Glomerular endothelial cell (primary cell): ENCODE measurements at places on chromosomes 7 and 10.

GRCh38 chr10:13885238-13885990, 298.6 kb downstream of the PRPF18 start:
- DNase-seq, result no peak

DNA sequence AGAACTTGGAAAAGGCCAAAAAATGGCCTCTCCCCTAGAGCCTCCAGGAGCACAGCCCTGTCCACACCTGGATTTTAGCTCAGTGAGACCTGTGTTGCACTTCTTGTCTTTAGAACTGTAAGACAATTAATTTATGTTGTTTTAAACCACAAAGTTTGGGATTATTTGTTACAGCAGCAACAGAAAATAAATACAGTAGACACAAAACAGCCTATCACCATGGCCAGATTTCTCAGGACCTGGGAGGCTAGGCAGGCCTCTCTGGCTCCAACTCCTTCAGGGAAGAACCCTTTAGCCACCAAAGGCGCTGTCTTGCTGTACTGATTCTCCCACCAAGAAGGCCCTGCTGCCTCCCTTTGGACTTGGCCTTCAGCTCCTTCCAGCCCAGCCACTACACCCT, 54.1 kb upstream of the PSAP start:
- no peak for DNase-seq

- no peak for DNase-seq
Measured at GRCh38 chr7:34013421-34013820, 108.1 kb downstream of the BMPER start.

GRCh38 chr7:99707096-99707495, 27.3 kb upstream of the CYP3A5 start:
- DNase-seq, result no peak

DNA sequence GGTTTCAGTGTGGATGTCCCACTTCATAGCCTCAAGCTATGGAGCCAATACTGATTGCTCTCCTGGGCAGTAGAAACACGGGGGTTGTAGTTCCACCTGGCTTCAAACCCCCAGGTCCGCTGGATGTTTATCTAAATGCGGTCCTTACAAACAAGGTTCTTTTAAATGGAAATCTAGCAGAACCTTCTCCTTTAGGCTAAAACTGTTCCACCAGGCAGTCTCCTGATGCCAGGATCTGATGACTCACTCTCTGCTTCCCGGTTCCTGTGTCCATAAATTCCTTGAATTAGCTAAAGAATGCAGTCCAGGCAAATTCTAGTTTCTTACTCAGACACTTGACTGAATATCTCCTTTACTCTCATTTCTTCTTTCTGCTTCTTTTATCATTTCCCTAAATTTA, 108.4 kb upstream of the FAM3C start:
- DNase-seq, result peak; percentile 77

DNA sequence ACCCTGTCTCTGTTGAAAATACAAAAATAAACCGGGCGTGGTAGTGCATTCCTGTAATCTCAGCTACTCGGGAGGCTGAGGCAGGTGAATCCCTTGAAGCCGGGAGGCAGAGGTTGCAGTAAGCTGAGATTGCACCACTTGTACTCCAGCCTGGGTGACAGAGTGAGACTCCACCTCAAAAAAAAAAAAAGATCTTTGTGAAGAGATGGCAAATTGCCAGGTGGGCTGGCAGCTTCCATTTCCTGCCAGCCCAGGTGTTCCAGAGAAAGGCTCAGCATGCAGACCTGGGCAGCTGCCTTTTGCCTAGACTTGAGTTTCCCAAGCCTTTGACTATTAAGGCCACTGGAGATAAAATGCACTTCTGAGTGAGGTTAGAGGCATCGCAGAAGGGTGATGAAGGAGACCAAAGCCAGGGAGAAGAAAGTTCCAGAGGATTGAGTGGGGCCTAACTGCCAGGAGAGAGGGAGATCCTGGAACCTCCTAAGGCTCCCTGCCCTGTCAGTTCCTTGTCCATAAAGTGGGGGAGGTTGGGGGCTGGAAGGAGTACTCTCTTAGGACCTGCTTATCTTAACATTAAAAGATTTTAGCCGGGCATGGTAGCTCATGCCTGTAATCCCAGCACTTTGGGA, 10.0 kb upstream of the DDIT4 start:
- no peak for DNase-seq

DNA sequence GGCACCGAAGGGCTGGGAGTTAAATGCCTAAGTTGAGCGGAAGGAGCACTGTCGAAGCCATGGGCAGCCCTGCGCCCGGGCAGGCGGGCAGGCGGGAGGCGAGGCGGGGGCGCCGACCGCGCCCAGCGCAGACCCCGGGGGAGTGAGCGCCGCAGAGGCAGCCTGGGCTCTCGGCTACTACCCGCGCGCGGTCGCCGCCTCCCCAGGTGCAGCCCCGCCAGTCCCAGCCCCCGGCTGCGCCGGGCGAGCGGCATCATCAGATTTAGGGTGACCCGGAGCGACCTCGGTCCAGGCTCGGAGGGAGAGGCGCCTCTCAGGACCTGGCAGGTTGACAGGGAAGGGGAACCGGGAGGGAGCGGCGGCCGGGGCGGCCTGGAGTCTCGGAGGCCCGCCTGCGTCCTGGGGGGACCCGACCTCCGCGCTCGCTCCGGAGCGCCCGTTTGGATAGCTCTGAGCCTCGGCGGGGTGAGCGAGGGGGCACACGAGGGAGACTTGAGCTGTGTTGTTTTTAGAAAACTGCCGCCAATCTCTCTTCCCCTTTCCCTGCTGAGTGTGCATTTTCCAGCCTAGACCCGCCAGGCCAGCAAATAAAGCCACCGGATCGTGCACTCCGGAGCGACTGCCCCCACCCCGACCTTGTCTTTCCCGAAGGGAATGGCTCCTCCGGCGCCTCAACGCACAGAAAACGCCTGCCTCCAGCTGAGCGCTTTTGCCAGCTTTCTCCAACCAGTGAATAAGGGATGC, 2.3 kb upstream of the NRP1 start:
- DNase-seq, result no peak

GRCh38 chr10:50604049-50604640, 19.6 kb downstream of the SGMS1 start:
- DNase-seq, result no peak

GRCh38 chr7:116698930-116699721, 27.1 kb downstream of the MET start:
- no peak for DNase-seq

DNA sequence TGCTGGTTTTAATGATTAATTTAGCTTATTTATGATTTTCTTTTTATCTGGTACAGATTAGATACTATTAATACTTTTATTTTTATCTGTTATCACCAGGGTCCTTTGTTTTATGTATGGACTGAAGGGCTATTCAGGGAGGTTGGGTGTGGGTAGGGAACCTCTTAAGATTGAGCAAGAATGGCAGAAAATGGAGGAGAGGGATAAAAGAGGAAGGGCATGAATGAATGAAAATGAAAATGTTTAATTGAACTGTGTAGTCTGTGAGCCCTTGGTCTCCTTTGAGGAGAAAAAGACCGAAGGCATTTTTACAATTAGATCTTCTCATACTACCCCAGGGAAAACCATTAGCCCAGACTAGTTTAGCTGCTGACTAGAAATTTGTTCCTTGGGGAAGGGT, 93.1 kb downstream of the CDK14 start:
- DNase-seq, result no peak

DNA sequence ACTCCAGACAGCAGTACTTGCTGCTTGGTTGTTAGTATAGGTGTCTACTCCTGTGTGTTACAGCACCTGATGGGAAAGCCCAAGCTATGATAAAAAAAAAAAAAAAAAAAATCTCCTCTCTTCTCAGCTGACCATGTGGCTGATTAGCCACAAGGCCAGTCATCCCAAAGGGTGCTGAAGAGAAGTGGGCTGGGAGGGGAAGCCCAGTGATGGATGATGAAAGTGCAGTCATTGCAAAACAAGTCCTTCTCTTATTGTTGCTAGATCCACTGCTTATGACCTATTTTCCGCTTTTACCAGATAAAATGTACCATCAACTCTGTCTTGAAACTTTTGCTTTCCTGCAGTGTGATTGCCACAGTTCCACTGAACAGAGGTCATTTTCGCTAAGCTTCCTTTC, 1092.5 kb upstream of the C7orf33 start:
- DNase-seq, result no peak

- no peak for DNase-seq
Measured at GRCh38 chr10:78353636-78354035, 320.0 kb downstream of the RPS24 start.

DNA sequence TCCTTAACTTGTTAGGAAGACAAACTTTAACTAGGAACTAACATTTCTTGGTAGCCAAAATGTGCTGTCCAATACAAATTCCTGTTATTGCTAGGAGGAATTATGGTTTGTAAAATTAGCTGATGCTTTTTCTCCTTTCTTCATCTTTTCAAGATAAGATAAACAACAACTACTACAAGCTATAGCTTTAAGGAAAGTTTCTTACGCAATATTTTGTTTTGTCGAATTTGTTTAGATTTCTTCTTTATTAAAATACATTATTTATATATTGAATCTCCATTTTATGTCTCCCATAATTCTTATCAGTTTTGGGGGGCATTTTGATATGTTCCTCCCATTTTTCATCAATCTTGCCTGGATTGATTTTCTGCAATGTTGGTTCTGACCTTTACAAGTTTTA, 277.5 kb downstream of the SUGCT start:
- no peak for DNase-seq

GRCh38 chr10:11443468-11444154, 167.8 kb downstream of the USP6NL start:
- no peak for DNase-seq

- DNase-seq, result no peak
Measured at GRCh38 chr7:156074084-156074483, 261.8 kb upstream of the SHH start.

DNA sequence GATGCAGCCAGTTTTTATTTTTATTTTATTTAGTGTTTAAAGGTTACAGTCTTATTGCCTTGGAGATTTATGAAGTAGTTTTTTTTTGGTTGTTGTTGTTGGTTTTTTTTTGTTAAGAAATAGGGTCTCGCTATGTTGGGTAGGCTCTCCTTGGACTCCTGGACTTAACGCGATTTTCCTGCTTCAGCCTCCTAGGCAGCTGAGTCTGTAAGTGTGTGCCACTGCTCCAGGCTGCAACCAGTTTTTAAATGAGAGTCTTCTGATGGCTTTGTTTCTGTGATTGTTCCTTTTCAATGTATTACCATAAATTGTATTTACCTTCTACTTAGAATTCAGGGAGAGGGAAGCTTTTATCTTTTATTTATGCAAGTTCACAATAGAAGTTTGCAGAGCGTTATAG, 62.8 kb downstream of the BICC1 start:
- DNase-seq, result no peak

- no peak for DNase-seq
Measured at GRCh38 chr10:120539076-120539475, 82.0 kb downstream of the PLPP4 start.

DNA sequence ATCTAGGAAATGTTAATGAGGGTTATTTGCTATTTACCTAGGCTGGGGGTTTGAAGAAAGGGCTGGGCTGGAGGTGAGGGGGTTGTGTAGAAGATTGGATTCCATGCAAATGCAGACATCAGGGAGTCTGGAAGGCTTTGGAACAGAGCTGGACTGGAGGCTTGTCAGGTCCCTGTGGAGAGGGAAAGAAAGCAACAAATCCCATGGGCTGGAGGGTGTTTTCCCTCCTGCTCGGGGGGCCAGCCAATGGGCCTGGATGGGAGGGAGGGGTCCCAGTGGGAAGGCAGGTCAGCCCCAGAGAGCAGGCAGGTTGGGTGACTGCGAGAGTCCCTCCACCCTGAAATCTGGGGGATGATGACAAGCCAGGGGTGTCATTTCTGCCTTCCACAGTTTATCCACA, 431.8 kb downstream of the RPS24 start:
- no peak for DNase-seq

DNA sequence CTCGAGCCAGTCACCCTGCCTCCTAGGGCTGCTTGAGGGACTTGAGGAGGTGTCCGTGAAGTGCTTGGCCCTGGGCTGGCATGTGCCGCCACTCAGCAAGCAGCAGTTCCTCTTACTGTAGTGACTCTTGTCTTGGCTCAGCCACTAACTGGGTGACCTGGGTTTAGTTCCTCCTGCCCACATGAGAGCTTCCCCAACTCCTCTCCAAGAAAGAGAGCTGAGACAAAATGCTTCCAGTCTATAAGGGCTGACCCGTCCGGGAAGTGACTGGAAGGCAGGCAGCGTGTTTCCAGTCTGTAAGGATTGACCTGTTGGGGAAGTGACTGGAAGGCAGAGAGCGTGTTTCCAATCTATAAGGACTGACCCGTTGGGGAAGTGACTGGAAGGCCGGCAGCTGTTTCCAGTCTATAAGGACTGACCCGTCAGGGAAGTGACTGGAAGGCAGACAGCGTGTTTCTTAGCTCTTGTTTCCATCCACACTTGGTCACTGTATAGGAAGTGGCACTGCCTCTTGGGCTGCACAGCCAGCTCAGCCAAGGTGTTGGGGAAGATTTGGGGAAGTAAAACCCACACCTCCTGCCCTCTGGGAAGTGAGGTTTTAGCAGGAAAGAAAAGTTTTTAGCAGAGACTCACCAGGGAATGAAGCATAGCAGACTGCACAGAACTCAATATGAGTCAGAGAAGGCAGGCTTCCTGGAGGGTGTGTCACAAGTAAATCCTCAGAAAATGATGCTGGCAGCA, 53.3 kb upstream of the PPIF start:
- DNase-seq, result no peak

DNA sequence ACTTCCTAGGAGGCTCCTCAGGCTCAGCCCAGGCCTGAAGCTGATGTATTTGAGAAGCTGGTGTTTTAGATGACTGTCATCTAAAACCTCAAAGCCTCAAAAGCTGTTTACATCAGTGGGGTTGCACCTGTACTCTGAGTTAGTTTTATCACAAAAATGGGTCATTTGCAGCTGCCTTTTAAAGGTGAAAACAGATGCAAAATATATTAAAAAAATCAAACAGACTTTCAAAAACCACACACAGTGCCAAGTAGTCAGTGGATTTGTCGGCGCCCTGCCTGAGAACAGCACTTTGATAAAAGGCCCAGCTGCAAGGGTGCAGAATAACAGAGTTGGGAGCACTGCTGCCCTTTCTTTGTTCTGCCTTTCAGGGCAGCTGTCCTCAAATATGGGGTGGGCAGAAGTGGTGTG, 103.0 kb downstream of the VOPP1 start:
- DNase-seq, result no peak

- no peak for DNase-seq
Measured at GRCh38 chr10:48773580-48773979, 88.9 kb downstream of the WDFY4 start.

GRCh38 chr10:112481602-112482001, 34.6 kb downstream of the VTI1A start:
- DNase-seq, result no peak

GRCh38 chr7:2051707-2052656, 180.8 kb downstream of the MAD1L1 start:
- no peak for DNase-seq

DNA sequence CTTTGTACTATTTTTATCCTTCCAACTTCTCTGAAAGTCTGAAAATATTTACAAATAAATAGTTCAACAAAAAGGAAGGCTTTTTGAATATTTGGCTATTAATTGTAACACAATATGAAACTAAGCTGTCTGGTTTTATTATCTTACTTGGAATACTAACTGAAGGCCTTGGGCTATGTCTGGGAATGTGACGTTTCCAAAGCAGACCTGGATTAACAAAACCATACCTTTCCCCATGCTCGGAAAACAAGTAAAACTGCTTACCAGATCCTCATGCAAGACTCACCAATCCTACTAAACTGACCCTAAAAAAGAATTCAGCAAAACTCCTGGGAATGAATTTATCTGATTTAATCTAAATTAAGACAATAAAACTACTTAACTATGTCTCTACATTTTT, 116.4 kb downstream of the ATE1 start:
- DNase-seq, result no peak

- no peak for DNase-seq
Measured at GRCh38 chr7:35762781-35763180, 38.1 kb upstream of the SEPTIN7 start.

- no peak for DNase-seq
Measured at GRCh38 chr7:113331155-113331898, 213.0 kb upstream of the SMIM30 start.
